Gastrocnemius medialis (tissue), 4 donors: ENCODE measurements at places on chromosomes 12 and 14. TPM values are rescaled to one million over a fixed set of nuclear protein-coding genes. Genes with fewer than 3 reads are reported as not detected.

The KRT79 gene
- total RNA-seq: not detected

DNA sequence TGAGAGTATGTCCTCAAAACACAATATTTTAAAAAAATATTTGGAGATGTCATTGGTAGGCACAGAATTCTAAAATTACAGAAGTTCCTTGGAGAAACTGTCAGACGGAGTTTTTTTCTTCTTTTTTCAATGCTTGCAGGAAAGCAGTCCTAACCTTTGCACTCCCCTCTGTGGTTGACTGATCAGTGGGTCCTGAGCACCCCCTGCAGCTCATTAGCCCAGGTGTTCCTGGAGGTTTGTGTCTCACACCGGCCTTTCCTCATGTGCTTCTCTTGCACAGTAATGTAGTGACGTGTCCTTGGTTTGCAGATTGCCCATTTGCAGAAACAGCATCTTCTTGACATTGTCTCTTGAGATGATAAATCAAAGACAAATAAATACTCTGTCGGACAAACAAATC, 513.0 kb downstream of the TMEM121 start:
- no peak for DNase-seq
- no peak overlapping the region for H3K27ac ChIP-seq
- no peaks in the 10 kb centered on the region for H3K27me3 ChIP-seq
- H3K4me3 ChIP-seq: no peak overlapping the region
- no peaks in the 10 kb centered on the region for H3K4me1 ChIP-seq

GRCh38 chr14:64952598-64953309, 10.2 kb upstream of the GPX2 start:
- H3K36me3 ChIP-seq: no peaks in the 10 kb centered on the region
- no peak overlapping the region for H3K4me3 ChIP-seq
- no peak for DNase-seq
- no peaks in the 10 kb centered on the region for H3K27me3 ChIP-seq

- no peak overlapping the region for H3K27ac ChIP-seq
- peaks cover 27% of the 10 kb centered on the region for H3K36me3 ChIP-seq
- no peak overlapping the region for H3K4me3 ChIP-seq
- no peak for DNase-seq
- H3K4me1 ChIP-seq: no peaks in the 10 kb centered on the region
Observed at GRCh38 chr12:43789941-43790340, 16.2 kb downstream of the TWF1 start.
